NCI-H1930 (cell line): ENCODE measurements at places on chromosomes 6 and 20.

DNA sequence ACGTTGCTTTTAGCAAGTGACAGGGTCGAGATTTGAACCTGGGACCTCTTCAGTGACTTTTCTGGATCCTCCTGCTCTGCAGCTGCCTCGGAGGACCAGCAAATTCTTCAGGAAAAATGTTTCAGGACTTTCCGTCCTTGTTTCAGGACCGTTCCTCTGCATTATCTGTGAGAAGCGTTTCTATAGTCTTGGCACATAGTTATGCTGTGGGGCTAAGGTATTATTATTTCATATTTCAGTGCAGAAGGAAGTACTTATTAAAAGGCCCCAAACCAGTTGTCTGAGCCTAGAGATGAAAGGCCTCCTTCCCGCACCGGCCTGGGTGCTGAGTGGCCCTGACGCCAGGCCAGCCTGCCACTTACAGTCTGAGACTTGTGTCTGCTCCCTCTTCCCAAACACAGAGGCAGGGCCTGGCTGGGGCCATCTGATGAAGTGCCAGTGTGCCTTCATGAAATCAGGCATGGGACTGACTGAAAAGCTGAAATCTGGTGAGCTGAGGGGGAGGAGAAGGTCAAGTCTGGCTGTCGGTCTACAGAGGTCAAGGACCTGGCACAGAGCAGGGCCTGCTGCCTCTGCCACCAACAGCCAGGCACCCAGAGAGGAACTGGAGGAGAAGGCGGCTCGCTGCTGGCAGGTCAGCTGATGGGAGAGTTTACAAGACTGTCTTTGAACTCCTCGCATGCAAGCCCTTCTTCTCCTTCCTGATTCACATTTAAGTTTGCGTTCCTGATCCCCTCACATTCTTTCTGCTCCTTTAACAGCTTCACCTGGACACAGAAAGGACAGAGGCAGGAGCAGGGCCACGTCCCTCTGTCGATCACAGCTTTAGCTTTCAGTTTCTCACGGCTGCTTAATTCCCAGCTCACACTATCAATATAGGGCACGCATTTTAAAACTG is 8.9 kb upstream of the QKI start:
- DNase-seq = no peak

GRCh38 chr20:62696989-62697388 is 11.6 kb upstream of the NTSR1 start:
- no peak for DNase-seq

DNA sequence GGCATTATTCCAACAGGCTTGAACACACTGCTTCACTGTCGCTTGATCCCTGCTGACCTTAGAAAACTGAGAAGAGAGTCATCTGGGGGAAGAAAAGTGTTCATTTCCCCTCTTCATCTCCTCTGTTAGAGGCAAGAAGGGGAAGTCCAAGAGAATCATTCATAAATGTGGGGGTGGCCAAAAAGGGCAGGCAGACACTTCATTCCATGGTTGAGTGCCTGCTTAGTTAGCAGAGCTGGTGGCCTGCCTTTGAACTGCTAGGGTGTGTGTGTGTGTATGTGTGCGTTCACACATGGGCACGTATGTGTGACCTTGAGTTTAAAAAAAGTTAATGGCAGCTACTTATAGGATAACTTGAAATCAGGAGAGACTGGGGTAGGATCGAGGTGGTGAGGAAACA is 39.4 kb upstream of the RFPL4B start:
- no peak for DNase-seq

DNA sequence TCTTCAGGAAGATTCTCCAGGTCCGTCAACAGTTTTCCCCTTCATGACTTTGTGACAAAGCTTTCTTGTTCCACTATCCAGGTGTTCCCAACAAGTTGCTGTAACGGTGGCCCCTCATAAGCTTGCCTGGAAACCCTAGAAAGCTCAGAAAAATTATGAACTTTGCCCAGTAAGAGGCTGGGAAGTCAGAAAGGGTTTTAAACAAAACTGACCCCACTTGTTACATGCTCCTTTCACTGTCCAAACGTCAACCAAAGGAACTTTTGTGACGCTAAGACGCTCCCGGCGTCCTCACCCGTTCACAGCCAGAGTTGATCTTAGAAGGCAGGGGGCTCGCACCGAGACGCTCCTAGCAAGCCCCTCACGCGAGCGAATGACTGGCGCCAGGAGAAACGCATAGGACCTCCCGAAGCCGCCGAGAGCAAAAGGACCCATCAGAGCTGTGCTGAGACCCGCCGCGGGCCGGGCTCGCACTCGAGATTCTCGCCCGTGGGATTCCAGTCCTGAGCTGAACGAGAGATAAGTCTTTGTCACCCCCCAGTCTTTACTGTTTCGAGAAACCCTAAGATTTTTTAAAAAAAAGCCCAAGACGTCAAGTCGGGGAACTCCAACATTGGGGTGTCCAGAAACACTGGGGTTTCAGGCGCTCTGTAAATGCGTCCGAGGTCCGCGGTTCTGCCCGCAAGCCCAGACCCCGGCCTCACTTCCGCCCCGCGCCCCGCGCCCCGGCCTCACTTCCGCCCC is 544 bp upstream of the ACAT2 start:
- DNase-seq = no peak

- DNase-seq = no peak
Measured at GRCh38 chr6:50608421-50608820, 104.9 kb upstream of the TFAP2D start.

GRCh38 chr6:164897523-164898235 is 411.7 kb downstream of the C6orf118 start:
- DNase-seq = no peak

- DNase-seq = no peak
Measured at GRCh38 chr20:1083431-1084080, 34.8 kb upstream of the PSMF1 start.

DNA sequence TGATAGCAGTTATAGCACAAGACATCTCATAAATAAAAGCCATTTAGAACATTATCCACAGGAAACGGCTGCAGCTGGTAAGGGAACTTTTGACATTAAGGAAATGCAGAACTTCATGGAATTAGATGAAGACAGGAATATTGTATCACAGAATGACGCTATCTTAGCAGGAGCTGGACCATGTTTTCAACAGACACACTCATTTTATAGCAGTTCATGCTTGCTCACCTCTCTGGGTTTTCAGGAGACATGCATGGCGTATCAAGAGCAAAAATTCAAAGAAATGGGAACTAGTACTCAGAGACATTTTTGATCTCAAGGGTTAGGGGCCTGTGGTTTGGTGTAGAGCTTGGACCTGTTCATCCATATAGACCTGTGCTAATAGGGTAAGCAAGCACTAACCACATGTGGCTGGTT is 125.0 kb downstream of the FYN start:
- no peak for DNase-seq

GRCh38 chr6:13275435-13275989 is 52.8 kb downstream of the TBC1D7 start:
- DNase-seq = no peak

DNA sequence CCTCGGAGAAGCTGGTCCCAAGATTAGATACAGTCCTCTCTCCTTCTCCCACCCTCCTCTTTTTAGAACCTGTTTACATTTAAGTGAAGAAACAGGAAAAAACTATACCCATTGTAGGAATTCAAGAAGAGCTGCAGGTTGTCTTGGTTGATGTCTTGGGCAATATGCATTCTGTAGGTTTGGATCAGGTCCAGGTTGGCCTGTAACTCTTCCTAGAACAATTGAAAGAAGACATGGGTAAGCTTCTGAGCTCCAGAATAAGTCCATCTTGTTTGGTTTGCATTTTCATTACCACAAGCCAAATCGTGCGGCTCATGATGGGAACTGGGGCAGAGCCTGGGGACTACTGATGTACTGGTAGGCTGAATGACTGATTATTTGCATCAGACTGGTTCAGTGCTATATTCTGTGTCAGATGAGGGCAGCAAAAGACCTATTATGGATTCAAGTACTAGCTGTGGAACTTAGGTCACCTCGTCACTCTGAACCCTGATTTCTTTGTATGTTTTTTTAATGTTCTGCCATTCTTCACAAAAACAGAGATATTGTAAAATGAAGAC is 20.3 kb upstream of the SLA2 start:
- DNase-seq = no peak
